ENCODE measurements at places on chromosomes 1 and 21.

DNA sequence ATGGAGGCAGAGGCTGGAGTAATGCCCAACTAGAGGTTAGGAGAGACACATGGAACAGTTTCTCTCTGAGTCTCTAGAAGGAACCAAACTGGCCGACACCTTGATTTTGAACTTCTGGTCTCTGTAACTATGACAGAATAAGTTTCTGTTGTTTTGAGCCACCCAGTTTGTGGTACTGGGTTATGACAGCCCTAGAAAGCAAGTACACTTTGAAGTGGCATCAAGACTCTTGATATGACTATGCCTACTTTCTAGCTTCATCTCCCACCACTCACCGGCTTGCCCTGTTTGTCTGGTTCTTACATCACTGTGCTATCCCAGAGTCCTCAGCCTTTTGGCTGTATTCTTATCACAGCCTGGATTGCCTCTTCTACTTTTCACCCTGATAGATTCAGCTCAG lies 230.3 kb upstream of the USP24 start:
- no peak for DNase-seq

DNA sequence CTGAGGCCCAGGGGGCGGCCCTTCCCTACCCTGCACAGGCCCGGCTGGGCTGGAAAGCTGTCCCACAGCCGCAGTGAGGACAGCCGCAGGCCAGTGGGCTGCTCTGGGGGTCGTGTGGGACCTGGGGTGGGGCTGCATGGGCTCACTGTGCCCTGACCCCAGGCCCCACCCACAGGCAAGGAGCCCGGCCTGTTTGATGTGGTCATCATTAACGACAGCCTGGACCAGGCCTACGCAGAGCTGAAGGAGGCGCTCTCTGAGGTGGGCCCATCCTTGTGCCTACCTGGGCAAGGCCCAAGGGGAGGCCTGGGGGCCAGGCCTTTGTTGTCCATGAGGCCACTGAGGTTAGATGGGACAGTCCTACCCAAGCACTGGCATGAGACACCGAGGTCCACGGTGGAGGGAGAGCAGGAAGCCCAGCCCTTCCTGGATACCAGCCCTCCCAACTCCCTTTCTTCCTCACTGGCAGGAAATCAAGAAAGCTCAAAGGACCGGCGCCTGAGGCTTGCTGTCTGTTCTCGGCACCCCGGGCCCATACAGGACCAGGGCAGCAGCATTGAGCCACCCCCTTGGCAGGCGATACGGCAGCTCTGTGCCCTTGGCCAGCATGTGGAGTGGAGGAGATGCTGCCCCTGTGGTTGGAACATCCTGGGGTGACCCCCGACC lies 1.4 kb upstream of the GJC2 start:
- DNase-seq = no peak

- no peak for DNase-seq
These were observed 866.7 kb upstream of the PRMT6 start for GRCh38 chr1:106189780-106190179.

DNA sequence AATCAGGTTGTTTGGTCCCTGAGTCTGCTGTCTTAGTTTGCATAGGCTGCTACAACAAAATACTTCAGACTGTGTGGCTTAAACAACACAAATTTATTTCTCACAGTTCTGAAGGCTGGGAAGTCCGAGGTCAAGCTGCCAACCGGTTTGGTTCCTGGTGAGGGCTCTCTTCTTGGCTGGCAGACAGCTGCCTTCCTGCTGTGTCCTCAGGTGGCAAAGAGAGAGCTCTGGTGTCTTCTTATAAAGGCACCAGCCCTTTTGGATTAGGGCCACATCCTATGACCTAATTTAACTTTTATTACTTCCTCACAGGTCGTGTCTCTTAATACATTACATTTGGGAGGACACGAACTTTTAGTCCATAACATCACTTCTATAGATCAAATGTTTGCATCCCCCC lies 89.6 kb upstream of the CD34 start:
- no peak for DNase-seq

DNA sequence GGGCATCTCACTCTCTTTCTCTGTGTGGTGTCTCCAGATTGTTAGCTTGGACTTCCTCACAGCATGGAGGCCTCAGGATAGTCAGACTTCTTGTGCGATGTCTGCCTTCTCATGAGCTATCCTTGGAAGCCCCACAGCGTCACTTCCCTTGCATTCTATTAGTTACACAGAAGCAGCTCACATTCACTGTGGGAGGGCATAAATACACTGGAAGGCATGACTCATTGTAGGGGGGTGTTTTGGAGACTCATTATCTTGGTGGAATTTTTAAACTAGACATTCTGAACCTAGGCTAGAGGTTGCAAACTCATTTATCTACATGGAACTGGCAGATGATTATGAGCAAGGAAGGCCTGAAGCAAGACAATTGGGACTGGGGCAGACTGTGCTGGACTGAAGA lies 21.4 kb upstream of the FASLG start:
- no peak for DNase-seq

GRCh38 chr1:168565825-168566224 lies 10.6 kb upstream of the XCL1 start:
- no peak for DNase-seq

DNA sequence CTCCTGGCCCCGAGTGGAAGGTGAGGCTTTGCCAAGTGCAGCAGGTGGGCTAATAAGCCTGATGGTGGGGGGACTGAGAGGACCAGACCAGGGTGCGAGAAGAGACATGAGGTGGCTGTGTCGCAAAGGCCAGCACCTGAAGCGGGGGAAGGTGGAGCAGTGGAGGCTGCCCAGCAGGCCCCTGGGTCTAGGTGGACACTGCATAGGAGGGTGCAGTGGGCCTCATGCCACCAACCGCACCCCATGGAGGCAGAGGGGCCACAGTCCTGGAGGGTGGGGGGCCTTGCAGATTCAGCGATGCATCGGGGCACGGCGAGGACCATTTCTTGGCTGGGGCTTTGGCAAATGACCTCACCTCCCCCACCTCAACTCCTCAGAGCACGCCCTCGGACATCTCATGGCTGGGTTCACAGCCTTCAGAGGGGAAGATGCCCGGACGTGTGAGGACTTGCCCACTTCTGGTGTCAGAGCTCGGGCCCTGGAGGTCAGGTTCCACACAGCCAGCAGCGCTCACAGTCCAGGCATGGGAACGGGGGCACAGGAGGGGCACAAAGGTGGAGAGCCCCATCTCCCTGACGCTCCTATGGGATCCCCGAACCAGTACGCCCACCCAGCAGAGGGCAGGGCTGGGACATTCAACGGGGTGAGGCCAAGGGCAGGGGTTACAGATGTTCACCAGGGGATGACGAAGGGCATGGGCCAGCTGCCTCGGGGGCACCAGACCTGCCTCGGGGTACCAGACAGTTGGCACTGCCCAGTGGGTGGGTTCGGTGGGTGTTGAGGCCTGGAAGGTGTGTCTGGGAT lies 35.4 kb downstream of the UBE2G2 start:
- DNase-seq = no peak

DNA sequence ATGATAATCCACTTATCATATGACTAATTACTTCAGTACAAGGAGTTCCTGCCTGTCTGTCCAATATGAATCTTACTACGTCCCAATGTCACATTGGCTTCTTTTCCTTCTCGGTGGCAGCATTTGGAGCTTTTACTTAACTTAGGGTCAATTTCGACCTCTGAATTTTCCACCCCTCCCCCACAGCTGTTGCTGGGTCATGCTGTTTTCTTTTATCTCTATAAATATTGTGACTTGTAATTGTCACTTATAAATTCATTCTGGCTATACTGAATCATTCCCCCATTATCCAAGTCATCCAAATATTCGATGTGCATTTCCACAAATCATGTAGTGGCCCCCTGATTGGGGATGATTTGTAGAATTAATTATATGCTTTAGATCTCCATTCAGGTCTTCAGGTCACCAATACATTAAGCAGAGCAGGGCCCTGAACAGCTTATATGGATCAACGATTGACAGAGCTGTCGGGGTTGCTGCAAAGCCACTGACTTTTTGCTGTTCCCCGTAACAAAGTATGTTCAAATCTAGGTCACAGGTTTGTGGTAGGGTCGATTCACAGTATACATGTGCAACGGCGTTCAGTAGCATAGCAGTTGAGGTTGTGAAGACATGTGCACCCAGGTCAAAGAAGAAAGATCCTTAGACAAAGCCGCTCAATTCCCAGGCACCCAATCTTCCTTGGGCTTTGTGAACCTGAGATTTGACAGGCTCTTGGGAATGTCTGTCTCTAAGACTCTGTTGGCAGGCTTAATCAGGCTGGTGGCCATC lies 18.3 kb upstream of the RNU1-4 start:
- no peak for DNase-seq

- no peak for DNase-seq
These were observed 31.7 kb upstream of the GPR88 start for GRCh38 chr1:100506217-100506616.

DNA sequence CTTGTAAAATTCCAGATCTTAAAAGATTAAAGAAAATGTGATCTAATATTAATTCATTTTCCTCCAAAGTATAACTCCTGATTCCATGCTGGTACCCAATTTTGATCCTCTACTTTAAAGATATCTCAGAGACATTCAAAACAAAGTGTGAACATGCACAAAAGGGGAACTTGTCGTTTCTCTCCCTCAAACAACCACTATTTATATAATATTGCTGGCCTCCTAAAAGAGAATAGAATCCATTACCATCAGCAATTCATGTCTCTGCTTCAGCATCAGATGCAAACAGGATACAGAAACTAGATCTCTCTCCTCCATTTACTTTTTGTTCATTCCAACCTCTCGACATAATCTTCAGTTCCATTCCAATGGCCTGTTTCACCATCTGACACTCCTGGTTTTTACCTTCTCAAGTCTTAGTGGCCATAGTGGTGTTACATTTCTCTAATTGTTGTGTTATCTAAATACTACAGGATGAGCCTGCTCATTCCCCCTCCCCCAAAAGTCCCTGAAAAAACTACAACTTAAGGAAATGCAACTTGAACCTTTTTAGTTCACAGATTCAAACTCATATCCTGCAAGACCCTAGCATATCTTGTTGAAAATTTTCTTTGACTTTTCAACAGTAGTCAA lies 4.1 kb downstream of the NRIP1 start:
- no peak for DNase-seq

- DNase-seq = no peak
These were observed 604.7 kb upstream of the PLXNA2 start for GRCh38 chr1:208848854-208849253.

DNA sequence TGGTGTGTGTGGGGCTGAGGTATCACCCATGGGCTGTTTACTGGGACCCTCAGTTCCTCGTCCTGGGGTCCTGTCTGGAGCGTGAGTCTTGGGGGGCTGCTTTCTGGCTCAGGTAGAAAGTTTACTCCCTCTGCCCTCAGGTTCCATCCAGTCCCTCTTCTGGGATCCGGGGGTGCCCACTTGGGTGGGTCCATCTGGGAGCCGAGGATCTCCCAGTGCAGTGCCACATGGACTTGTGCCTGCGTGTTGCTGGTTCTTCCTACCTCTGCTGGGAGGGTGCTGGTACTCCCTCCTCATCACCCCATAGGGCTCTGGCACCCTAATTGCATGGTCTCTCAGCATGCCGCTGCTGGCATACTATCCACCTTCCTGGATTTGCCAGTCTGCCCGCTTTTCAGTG lies 14.0 kb downstream of the SNAP47 start:
- no peak for DNase-seq

GRCh38 chr1:205304695-205305070 lies 16.9 kb downstream of the NUAK2 start:
- DNase-seq = no peak

DNA sequence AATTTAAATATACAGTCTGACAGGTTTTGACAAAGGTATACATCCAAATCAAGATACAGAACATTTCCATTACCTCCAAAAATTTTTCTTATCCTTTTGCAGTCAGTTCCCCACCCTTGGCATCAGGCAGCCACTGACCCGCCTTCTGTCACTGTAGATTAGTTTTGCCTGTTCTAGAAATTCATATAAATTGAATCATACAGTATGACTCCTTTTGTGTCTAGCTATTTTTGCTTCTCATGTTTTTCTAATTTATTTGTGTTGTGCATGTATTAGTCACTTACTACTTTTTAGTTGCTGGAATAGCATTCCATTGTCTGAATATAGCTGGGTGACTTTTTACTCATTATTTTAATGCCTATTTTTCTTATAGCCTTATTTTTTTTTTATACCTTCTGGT lies 3.8 kb downstream of the UTP25 start:
- DNase-seq = no peak

GRCh38 chr1:183916574-183916973 lies 111.7 kb downstream of the RGL1 start:
- DNase-seq = no peak

DNA sequence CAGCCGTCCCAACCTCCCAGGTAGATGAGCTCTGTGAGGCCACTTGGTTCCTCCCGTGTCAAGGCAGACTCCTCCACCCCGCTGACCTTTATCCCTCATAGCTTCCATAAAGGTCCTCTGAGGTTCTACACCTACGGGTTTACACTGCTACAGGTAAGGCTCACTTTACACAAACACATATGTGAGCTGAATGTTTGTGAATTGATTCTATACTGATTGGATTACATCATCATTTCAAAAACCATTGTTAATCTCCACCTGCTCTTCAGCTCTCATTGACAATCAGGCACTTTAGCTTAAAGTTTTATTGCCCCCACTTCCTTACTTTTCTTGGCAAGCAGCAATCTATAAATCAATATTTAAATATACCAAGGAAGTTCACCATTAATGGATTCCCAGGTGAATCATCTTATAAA lies 12.8 kb upstream of the RGS16 start:
- DNase-seq = no peak

DNA sequence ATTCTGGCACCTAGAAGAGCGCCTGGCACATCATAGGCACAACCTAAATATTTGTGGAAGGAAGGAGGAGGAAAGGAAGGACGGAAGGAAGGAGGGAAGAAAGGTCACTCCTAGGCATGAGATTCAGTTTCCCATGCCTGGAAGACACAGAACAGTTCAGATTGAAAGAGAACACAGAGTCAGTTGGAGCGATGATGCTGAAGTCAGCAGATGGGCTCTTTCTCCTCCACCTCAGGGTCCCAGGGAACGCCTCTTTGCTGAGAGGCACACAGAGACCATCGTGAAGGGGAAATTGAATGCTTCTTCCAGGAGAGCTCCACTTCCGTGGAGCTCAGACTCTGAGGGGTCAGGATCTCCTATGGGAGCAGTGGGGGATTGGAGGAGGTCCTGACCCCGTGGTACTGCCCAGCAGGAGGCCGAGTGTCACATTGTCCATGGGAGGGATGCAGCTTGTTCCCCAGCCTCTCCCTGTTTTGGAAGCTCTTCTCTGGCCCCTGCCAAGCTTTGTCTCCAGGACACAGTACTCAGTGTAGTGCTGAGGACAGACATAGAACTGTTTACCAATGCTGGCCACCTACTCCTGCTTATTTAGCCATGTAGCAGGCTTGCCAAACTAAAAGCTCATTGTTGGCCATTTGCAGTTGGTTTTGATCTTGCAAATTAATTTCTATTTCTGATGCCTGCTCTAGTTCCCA lies 2.4 kb downstream of the MYBPHL start:
- DNase-seq = no peak

DNA sequence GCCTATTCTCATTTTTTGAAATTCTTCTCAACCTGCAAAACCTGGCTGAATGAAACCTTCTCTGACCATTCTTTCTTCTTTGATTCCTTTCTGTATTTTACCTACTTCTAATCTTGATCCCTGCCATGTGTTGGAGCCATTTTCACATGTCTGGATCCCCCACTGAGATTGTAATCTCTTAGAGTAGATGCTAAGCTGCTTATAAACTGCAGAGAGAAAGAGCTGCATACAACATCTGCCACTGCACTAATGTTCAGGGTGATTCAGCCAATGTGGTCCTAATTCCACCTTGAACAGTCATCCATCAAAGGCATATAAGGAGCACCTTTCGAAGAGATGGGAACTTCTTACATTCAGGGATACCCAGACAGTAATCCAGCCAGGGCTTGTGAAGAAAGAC lies 16.2 kb upstream of the DAB1 start:
- DNase-seq = no peak
